Vagina (tissue), 2 donors: ENCODE measurements at places on chromosomes 6 and 20.

- peaks cover 16% of the 10 kb centered on the region for H3K4me1 ChIP-seq
- H3K36me3 ChIP-seq = no peaks in the 10 kb centered on the region
- H3K27ac ChIP-seq = no peak overlapping the region
- H3K4me3 ChIP-seq = no peak overlapping the region
- no peaks in the 10 kb centered on the region for H3K27me3 ChIP-seq
These were observed 21.6 kb upstream of the FBXO9 start for GRCh38 chr6:53043581-53043980.

GRCh38 chr6:35725721-35726438, 11.0 kb upstream of the ARMC12 start:
- H3K4me3 ChIP-seq = no peak overlapping the region
- H3K36me3 ChIP-seq = no peaks in the 10 kb centered on the region
- no peak for DNase-seq
- peaks cover 82% of the 10 kb centered on the region for H3K4me1 ChIP-seq
- H3K27me3 ChIP-seq = no peaks in the 10 kb centered on the region

- peaks cover 53% of the 10 kb centered on the region for H3K4me1 ChIP-seq
- peak overlapping the region; percentile 30 for H3K27ac ChIP-seq
- no peaks in the 10 kb centered on the region for H3K27me3 ChIP-seq
- H3K36me3 ChIP-seq = no peaks in the 10 kb centered on the region
- DNase-seq = no peak
These were observed 38.7 kb downstream of the IGF2R start for GRCh38 chr6:160007611-160008010.

GRCh38 chr6:149503276-149503675, 18.5 kb upstream of the ZC3H12D start:
- no peaks in the 10 kb centered on the region for H3K27me3 ChIP-seq
- DNase-seq = no peak
- no peaks in the 10 kb centered on the region for H3K36me3 ChIP-seq
- H3K4me3 ChIP-seq = no peak overlapping the region
- H3K4me1 ChIP-seq = no peaks in the 10 kb centered on the region

- peak overlapping the region; percentile 80 for H3K27ac ChIP-seq
- H3K4me3 ChIP-seq = peak overlapping the region; percentile 33
- H3K4me1 ChIP-seq = no peaks in the 10 kb centered on the region
- peaks cover 7% of the 10 kb centered on the region for H3K36me3 ChIP-seq
- no peaks in the 10 kb centered on the region for H3K27me3 ChIP-seq
These were observed 47.0 kb downstream of the WDR27 start for GRCh38 chr6:169654598-169655391.

DNA sequence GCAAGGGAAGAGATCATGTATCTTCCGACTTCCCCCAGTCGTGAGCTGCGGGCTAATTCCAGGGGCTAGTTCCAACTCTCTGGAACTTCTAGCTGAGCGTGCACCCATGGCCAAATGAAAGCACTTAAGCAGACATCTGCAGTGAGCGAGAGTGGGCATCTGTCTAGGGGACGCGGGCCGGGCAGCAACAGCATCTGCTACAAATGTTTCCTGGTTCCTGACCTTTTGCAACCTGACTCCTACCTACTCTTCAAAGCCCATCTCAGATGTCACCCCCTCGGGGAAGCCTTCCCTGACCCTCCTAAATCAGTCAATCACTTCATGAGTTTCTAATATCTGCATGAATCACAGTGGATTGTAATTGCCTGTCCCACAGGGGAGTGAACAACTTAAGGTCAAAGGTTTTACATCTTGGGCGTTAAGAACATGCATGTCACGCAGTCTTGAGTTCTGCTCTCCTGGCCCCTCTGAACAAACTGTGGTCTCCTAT, 141.9 kb downstream of the CEBPB start:
- no peaks in the 10 kb centered on the region for H3K36me3 ChIP-seq
- no peaks in the 10 kb centered on the region for H3K27me3 ChIP-seq
- no peak for DNase-seq
- peaks cover 20% of the 10 kb centered on the region for H3K4me1 ChIP-seq

GRCh38 chr6:128397996-128398395, 122.4 kb downstream of the PTPRK start:
- H3K4me3 ChIP-seq = no peak overlapping the region
- no peaks in the 10 kb centered on the region for H3K36me3 ChIP-seq
- no peaks in the 10 kb centered on the region for H3K4me1 ChIP-seq
- no peaks in the 10 kb centered on the region for H3K27me3 ChIP-seq
- no peak overlapping the region for H3K27ac ChIP-seq
- DNase-seq = no peak

- no peaks in the 10 kb centered on the region for H3K27me3 ChIP-seq
- H3K27ac ChIP-seq = no peak overlapping the region
- no peak overlapping the region for H3K4me3 ChIP-seq
- no peaks in the 10 kb centered on the region for H3K36me3 ChIP-seq
- H3K4me1 ChIP-seq = no peaks in the 10 kb centered on the region
These were observed 107.4 kb upstream of the MAP7 start for GRCh38 chr6:136657666-136658065.

GRCh38 chr6:74415056-74415455, 719.1 kb downstream of the CD109 start:
- H3K4me3 ChIP-seq = no peak overlapping the region
- no peaks in the 10 kb centered on the region for H3K36me3 ChIP-seq
- no peak for DNase-seq
- no peaks in the 10 kb centered on the region for H3K4me1 ChIP-seq
- no peaks in the 10 kb centered on the region for H3K27me3 ChIP-seq

DNA sequence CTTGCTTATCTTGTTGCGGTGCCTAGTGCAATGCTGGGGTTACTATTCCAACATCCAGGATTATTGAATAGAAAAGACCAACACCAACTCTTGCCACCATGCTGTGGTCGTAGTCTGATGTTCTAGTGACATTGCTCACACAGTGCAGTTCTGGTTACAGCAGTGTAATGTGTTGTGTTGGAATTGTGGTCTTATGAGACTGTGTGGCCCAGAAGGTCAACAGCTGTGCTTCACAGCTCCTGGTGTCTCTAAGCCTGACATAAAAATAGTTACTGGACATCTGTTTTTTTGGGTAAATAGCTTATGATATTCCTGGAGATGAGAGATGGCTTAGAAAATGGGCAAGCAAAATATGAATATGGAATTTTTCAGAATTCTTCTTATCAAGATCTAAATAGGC, 57.6 kb downstream of the SLC22A2 start:
- H3K36me3 ChIP-seq = no peaks in the 10 kb centered on the region
- no peak overlapping the region for H3K27ac ChIP-seq
- no peaks in the 10 kb centered on the region for H3K27me3 ChIP-seq
- no peak overlapping the region for H3K4me3 ChIP-seq
- H3K4me1 ChIP-seq = peaks cover 15% of the 10 kb centered on the region

- H3K4me3 ChIP-seq = no peak overlapping the region
- H3K27me3 ChIP-seq = no peaks in the 10 kb centered on the region
- DNase-seq = no peak
- H3K27ac ChIP-seq = no peak overlapping the region
- no peaks in the 10 kb centered on the region for H3K4me1 ChIP-seq
- H3K36me3 ChIP-seq = no peaks in the 10 kb centered on the region
These were observed 152.3 kb downstream of the OR2B2 start for GRCh38 chr6:27759930-27760329.

- H3K36me3 ChIP-seq = no peaks in the 10 kb centered on the region
- no peak overlapping the region for H3K4me3 ChIP-seq
- no peak overlapping the region for H3K27ac ChIP-seq
- no peaks in the 10 kb centered on the region for H3K27me3 ChIP-seq
These were observed 52.7 kb downstream of the VAPB start for GRCh38 chr20:58441723-58442122.

DNA sequence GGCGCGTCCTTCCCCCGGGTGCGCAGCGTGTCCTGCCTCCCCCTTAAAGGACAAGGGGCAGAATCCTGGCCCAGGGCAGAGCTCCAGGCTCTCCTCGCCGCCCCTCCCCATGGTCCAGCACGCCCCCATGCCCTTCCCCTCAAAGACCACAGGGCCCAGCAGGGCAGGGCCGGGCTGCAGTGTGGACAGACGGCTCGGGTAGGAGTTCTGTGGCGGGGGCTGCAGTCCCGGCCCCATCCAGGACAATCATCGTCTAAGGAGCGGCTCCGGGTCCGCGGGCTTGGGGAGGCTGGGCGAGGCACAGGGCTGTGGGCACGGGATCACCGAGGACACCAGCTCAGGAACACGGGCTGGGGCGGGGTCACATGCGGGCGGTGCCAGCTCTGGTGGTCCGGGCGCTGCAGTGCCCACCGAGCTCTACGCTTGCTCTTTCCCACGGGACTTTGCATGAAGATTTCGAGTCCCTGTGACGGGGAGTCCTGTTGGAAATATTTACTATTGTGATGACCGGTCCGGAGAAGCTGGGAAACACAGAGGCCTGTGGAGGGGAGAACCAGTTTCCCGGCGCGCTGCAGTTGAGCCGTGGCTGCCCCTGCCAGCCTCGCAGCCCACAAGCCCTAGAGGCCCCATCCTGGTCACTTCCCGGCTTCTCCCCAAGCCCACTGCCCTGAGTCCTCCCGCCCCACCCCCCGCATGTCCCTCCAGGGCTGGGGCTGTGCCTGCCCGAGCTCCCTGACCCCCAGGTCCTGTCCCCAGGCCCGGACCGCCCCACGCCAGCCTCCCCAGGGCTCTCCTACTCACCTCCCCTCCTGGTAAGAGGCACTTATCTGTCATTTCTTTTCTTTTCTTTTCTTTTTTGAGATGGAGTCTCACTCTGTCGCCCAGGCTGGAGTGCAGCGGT, 20.6 kb downstream of the SLC17A9 start:
- H3K4me3 ChIP-seq = peak overlapping the region; percentile 18
- no peak overlapping the region for H3K27ac ChIP-seq
- H3K36me3 ChIP-seq = no peaks in the 10 kb centered on the region
- H3K4me1 ChIP-seq = peaks cover 12% of the 10 kb centered on the region
- H3K27me3 ChIP-seq = peaks cover 16% of the 10 kb centered on the region

GRCh38 chr6:32949113-32949512, 3.8 kb downstream of the HLA-DMA start:
- no peak for DNase-seq
- no peak overlapping the region for H3K4me3 ChIP-seq
- no peaks in the 10 kb centered on the region for H3K4me1 ChIP-seq
- no peaks in the 10 kb centered on the region for H3K36me3 ChIP-seq
- no peak overlapping the region for H3K27ac ChIP-seq

- no peaks in the 10 kb centered on the region for H3K36me3 ChIP-seq
- peak within 1 kb of the TSS; percentile 95 for H3K27ac ChIP-seq
- no peaks in the 10 kb centered on the region for H3K27me3 ChIP-seq
- DNase-seq = no peak
- peaks cover 85% of the 10 kb centered on the region for H3K4me1 ChIP-seq
These were observed at the start of gene SLC29A1 for GRCh38 chr6:44223319-44224028. Gene SLC29A1, plus strand, starts transcription at chr6:44223595. Its CDS starts 3,719 bp downstream, at chr6:44227314.

- no peaks in the 10 kb centered on the region for H3K27me3 ChIP-seq
- no peak overlapping the region for H3K4me3 ChIP-seq
- no peak for DNase-seq
- no peaks in the 10 kb centered on the region for H3K36me3 ChIP-seq
These were observed 1.1 kb upstream of the TREML1 start for GRCh38 chr6:41155132-41155805.

- H3K4me1 ChIP-seq = no peaks in the 10 kb centered on the region
- H3K36me3 ChIP-seq = peaks cover 23% of the 10 kb centered on the region
- H3K27me3 ChIP-seq = no peaks in the 10 kb centered on the region
- DNase-seq = no peak
These were observed 293.3 kb downstream of the SYNE1 start for GRCh38 chr6:152343735-152344360.

DNA sequence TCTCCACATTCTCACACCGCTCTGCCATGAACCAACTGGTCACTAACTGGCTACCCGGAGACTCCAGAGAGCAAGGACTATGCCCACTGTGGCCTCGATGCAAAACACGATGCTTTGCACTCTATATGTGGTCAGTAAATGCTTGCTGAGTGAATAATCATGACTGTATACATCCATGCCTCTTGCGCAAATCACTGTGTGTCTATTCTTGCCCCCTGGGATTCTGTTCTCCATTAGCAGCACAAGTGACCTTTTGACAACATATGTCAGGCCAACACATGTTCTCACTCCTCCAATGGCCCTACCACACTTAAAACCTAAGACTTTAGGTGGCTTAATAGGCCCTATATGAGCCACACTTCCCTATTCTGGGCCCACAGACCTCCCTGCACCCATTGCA, 16.9 kb downstream of the KIF16B start:
- H3K36me3 ChIP-seq = no peaks in the 10 kb centered on the region
- peaks cover 37% of the 10 kb centered on the region for H3K4me1 ChIP-seq
- no peak for DNase-seq

DNA sequence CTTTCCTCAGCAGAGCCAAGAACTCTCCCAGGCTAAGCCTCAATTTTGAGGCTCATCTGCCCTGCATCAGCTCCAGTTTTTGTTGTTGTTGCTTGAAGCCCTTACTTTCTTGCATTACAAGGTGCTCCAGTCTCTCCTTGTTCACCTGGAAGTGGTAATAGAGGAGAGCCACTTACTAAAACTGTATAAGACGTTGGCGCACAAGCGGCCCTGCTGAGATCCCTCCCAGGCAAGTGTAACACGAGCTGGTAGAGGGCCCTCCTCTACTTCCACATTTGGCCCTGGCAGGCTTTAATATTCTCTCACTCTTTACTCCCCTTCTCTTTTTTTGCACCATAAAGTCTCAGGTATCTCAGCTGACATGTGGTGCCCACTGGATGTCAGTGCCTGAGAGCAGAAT, 19.5 kb downstream of the GCM2 start:
- no peaks in the 10 kb centered on the region for H3K36me3 ChIP-seq
- H3K4me1 ChIP-seq = no peaks in the 10 kb centered on the region
- H3K4me3 ChIP-seq = no peak overlapping the region
- no peaks in the 10 kb centered on the region for H3K27me3 ChIP-seq

- DNase-seq = no peak
- H3K36me3 ChIP-seq = no peaks in the 10 kb centered on the region
- H3K27ac ChIP-seq = no peak overlapping the region
- H3K27me3 ChIP-seq = no peaks in the 10 kb centered on the region
These were observed 59.7 kb downstream of the PFDN4 start for GRCh38 chr20:54267483-54268003.

GRCh38 chr6:108835218-108835850, 12.9 kb upstream of the ARMC2 start:
- H3K4me3 ChIP-seq = no peak overlapping the region
- H3K36me3 ChIP-seq = no peaks in the 10 kb centered on the region
- peak overlapping the region; percentile 38 for H3K27ac ChIP-seq
- no peak for DNase-seq
- H3K4me1 ChIP-seq = no peaks in the 10 kb centered on the region

DNA sequence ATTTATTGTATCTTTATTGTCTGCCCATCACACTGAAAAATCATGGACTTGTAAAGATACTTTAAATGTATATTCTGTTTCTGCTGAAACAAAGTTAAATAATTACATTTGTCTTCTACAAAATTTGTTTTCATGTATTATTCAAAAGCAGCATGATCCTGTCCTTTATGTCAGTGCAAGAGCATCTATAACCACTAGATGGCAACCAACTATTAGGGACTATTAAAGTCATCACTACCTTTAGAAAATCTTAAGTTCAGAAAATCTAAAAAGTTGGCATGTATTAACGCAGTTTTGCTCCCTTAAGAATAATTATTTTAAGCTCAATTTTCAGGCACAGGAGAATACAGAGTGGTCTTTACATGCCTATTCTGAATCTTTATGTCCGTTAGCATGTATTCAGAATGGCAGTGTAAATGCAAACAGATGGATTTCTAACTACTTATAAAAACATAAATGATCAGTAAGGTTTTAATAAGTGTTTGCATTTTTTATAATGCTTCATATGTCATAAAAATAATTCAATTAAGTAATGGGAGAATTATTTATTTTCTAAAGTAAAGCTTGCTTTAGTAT, 17.8 kb downstream of the TMEM30A start:
- H3K27ac ChIP-seq = no peak overlapping the region
- no peak overlapping the region for H3K4me3 ChIP-seq
- peaks cover 24% of the 10 kb centered on the region for H3K4me1 ChIP-seq

- DNase-seq = no peak
- H3K4me3 ChIP-seq = no peak overlapping the region
- no peaks in the 10 kb centered on the region for H3K27me3 ChIP-seq
- H3K4me1 ChIP-seq = no peaks in the 10 kb centered on the region
- H3K36me3 ChIP-seq = no peaks in the 10 kb centered on the region
These were observed 82.3 kb upstream of the PTPRT start for GRCh38 chr20:43271980-43272379.
